Transverse colon (tissue), 4 donors: ENCODE measurements at places on chromosomes 5 and 9. TPM values are rescaled to one million over a fixed set of nuclear protein-coding genes. Genes with fewer than 3 reads are reported as not detected.

- no peak overlapping the region for H3K27ac ChIP-seq
- DNase-seq, result no peak
- H3K4me1 ChIP-seq, result no peaks in the 10 kb centered on the region
- H3K4me3 ChIP-seq, result no peak overlapping the region
- no peaks in the 10 kb centered on the region for H3K27me3 ChIP-seq
- H3K36me3 ChIP-seq, result no peaks in the 10 kb centered on the region
Observed at GRCh38 chr9:16450578-16450977, 419.9 kb downstream of the BNC2 start.

Gene CYSRT1
- total RNA-seq, result not detected

DNA sequence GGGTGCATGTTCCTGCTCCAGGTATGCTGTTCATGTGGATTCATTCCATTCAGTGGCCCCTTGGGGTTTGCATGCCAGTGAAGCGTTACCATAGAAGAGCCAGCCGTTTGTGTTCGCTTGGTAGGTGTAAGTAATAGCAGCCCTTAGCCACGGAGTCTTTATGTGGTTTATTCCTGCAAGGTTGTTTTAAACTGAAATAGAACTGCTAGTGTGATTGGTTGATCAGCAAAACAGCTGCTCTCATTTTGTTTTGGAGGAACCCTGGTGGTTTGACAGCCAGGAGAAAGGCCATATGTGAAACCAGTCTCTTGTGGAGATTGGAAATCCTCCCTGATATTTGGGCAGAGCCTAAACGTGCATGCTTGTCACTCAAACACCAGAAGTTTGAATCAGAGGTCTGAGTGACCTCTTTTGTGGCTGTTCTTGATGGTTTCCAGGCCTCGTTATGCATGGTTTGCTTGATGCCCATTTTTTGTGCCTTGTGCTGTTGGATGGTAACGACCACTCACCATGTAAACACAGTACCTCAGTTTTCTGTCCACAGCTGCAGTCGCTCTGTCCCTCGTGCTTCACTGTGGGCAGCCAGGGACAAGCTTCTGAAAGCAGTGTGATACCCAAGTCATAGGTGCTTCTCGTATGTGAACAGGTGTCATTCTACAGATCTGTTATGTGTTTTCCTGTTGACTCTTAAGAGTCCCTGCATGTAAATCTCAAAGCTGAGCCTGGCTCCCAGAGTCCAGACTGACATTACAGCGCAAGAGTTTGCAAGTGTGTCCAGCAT, 58.3 kb upstream of the NXNL2 start:
- H3K27me3 ChIP-seq, result no peaks in the 10 kb centered on the region
- DNase-seq, result no peak
- H3K4me3 ChIP-seq, result no peak overlapping the region
- H3K36me3 ChIP-seq, result no peaks in the 10 kb centered on the region
- no peak overlapping the region for H3K27ac ChIP-seq
- no peaks in the 10 kb centered on the region for H3K4me1 ChIP-seq

- no peaks in the 10 kb centered on the region for H3K36me3 ChIP-seq
- no peak overlapping the region for H3K27ac ChIP-seq
- no peaks in the 10 kb centered on the region for H3K4me1 ChIP-seq
- no peak overlapping the region for H3K4me3 ChIP-seq
- DNase-seq, result no peak
Observed at GRCh38 chr5:51395666-51396356, 12.6 kb downstream of the ISL1 start.

DNA sequence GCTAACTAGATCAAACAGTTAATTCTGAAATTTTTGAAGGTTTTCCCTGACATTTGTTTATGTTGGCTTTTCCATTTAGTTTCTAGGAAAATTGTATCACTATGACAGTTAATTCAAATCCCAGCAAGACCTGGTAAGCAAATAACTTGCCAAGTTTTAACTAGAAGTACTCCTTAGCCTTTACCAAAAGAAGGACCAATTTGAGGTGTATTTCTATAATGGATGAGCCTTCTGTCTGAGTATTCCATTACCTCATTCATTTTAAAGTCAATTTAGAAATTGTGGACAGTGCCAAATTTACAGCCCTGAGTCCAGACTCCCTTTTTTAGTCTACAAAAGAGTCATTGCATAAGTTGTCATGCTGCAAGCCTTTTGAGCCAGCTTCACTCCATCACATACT, 687.6 kb downstream of the CETN3 start:
- no peak overlapping the region for H3K4me3 ChIP-seq
- no peak overlapping the region for H3K27ac ChIP-seq
- DNase-seq, result no peak
- H3K36me3 ChIP-seq, result no peaks in the 10 kb centered on the region
- H3K27me3 ChIP-seq, result no peaks in the 10 kb centered on the region

DNA sequence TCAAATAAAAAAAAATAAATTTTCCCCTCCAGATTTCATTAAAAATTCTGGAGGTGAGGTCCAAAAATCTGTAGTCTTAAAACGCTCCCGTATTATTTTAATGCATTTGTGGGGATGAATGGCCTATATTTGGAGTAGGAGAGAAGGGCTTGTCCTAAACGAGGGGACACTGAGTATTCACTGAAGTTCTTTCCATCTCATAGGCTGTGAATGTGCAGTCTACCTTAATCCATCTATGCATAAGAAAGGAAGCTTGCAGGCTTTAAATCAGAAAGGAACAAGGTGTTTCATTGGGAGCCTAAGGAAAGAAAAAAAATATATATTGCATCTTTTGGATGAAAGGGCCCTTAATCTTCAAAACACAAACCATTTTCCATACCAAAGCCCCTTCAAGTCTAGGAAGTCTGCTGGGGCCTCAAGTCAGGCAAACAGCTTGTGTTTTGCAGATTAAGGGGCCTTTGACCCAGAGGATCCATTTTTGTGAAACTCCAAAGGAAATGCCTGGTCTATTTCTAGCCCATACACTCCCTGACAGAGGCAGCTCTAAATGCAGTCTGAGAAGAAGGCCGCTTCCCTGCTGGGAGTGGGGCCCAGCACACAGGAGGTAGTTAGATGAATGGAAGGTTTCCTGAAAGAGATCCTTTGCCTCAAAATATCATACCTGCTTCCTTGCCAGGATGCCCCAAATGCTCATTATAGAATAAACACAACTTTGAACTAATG, 35.6 kb downstream of the BRINP1 start:
- no peak overlapping the region for H3K4me3 ChIP-seq
- no peaks in the 10 kb centered on the region for H3K27me3 ChIP-seq
- no peak for DNase-seq
- no peaks in the 10 kb centered on the region for H3K36me3 ChIP-seq
- H3K4me1 ChIP-seq, result no peaks in the 10 kb centered on the region

Gene SHROOM1
- total RNA-seq, result 85.4 TPM

Gene UGT3A1
- not detected for total RNA-seq

DNA sequence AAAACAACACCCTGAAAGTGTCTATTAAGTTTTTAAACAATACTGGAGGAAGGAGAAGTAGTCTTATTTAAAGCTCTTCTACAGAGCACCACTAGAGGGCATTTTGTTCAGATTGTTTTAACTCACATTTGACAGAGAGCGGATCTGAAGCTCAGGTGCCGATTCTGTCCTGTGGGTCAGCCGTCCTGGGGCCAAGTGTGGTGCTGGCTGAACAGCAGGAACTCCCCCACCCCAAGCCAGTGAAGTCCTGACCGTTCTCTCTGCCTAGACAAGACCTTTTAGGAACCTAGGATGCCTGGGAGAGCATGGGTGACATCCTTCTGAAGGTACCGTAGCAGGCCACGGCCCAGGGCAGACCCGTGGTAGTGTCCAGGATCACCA, 3.9 kb downstream of the EXOC3 start:
- no peaks in the 10 kb centered on the region for H3K27me3 ChIP-seq
- H3K4me3 ChIP-seq, result no peak overlapping the region
- H3K4me1 ChIP-seq, result peaks cover 18% of the 10 kb centered on the region

- no peak for DNase-seq
- peaks cover 48% of the 10 kb centered on the region for H3K4me1 ChIP-seq
- no peaks in the 10 kb centered on the region for H3K27me3 ChIP-seq
- peak overlapping the region; percentile 91 for H3K27ac ChIP-seq
Observed at GRCh38 chr5:219460-219863, 1.3 kb downstream of the SDHA start.

GRCh38 chr5:99005506-99005905, 76.7 kb upstream of the CHD1 start:
- no peaks in the 10 kb centered on the region for H3K27me3 ChIP-seq
- H3K4me3 ChIP-seq, result no peak overlapping the region
- no peaks in the 10 kb centered on the region for H3K4me1 ChIP-seq
- no peak for DNase-seq
- H3K27ac ChIP-seq, result no peak overlapping the region
